Karpas-422 (cell line): ENCODE measurements at places on chromosomes 1 and 21. TPM values are rescaled to one million over a fixed set of nuclear protein-coding genes. Genes with fewer than 3 reads are reported as not detected.

DNA sequence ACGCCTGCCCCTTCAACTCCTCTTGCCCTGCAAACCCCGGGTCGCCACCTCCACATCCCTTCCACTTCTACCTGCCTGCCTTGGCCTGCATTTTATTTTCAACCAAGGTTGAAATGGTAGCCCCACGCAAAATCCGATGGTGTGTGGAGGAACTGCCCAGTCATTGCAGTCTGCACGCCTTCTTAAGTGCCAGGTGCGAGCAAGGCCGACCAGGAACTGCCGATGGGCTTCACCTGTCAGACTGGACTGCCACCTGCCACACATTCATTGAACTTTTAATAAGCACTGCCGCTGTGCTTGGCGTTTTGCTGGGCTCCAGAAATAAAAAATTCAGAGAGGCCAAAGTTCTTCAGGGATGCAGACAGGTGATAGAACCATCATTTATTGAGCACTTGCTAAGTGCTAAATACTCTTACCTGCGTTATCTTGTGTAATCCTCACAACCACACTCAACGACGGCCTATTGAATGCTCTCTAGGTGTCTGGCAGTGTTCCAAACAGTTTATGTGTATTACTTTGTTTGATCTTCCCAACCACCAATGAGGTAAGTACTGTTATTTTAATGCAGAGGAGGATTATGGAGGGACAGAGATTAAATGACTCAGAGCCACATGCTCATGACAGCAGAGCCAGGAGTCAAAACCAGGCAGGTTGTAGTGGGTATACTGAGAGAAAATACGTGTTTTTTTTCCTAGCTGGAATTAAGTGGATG lies 36.2 kb downstream of the CACHD1 start:
- no peaks in the 10 kb centered on the region for H3K36me3 ChIP-seq
- DNase-seq, result no peak
- no peak overlapping the region for H3K27ac ChIP-seq
- H3K4me3 ChIP-seq, result no peak overlapping the region

- H3K27me3 ChIP-seq, result no peaks in the 10 kb centered on the region
- no peak overlapping the region for H3K4me3 ChIP-seq
- H3K4me1 ChIP-seq, result peaks cover 11% of the 10 kb centered on the region
- no peaks in the 10 kb centered on the region for H3K36me3 ChIP-seq
These were observed 25.2 kb downstream of the S1PR1 start for GRCh38 chr1:101262060-101262459.

- no peak overlapping the region for H3K27ac ChIP-seq
- no peaks in the 10 kb centered on the region for H3K4me1 ChIP-seq
- no peak for DNase-seq
- no peaks in the 10 kb centered on the region for H3K36me3 ChIP-seq
These were observed 53.6 kb downstream of the KIF21B start for GRCh38 chr1:200969726-200970561.

- DNase-seq, result no peak
- H3K4me3 ChIP-seq, result no peak overlapping the region
- peaks cover 73% of the 10 kb centered on the region for H3K36me3 ChIP-seq
- no peaks in the 10 kb centered on the region for H3K4me1 ChIP-seq
- H3K27me3 ChIP-seq, result no peaks in the 10 kb centered on the region
- H3K27ac ChIP-seq, result no peak overlapping the region
These were observed 19.0 kb upstream of the PIGV start for GRCh38 chr1:26768755-26769154.

DNA sequence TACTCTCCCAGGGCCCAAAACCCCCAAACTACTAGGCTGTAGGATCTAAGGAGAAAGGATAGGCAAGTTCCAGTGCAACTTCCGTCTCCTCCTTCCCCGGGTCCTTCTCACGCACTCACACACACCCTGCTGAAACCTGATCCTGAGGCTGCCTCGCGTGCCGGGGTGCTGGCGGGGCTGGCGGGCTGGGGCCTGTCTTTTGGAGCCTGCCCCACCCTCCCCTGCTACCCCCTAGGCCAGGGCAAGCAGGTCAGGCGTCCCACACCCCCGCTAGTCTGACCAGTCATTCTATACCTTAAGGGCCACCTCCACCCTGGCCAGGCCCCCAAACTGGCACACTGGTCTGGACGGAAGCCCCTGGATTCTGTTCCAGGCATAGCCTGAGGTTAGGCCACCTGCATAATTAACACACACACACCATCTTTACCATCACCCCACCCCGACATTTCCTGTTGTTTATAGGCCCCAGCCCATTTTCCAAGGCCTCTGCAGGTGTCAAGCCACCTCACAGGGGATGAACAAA lies 48.3 kb upstream of the ARTN start:
- no peak overlapping the region for H3K4me3 ChIP-seq
- peaks cover 8% of the 10 kb centered on the region for H3K4me1 ChIP-seq
- no peak overlapping the region for H3K27ac ChIP-seq
- H3K27me3 ChIP-seq, result no peaks in the 10 kb centered on the region
- no peaks in the 10 kb centered on the region for H3K36me3 ChIP-seq

- H3K27ac ChIP-seq, result no peak overlapping the region
- DNase-seq, result no peak
- no peaks in the 10 kb centered on the region for H3K4me1 ChIP-seq
These were observed 132.9 kb downstream of the PTPRU start for GRCh38 chr1:29368936-29369932.

GRCh38 chr1:202291001-202291400 lies 50.7 kb downstream of the UBE2T start:
- no peaks in the 10 kb centered on the region for H3K36me3 ChIP-seq
- no peak overlapping the region for H3K4me3 ChIP-seq
- H3K27ac ChIP-seq, result no peak overlapping the region

DNA sequence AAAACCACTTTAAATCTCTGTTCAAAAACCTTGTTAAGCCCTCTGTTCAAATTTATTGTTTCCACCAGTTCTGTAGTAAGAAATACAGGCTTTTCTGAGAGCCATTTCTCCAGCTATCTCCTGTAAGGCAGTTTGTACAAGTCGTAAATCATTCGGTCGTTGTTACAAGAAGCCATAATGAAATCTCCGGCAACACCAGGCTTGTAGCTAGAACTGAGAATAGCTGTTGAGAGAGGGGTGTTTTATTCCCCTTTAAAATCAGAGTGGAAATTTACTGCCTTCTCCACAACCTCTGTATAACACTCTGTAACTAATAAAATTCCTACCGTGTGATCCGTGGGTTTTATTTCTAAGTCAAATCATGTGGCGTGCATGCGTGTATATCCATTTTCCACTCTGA lies 335.8 kb upstream of the KAZN start:
- no peak for DNase-seq
- no peak overlapping the region for H3K27ac ChIP-seq
- no peaks in the 10 kb centered on the region for H3K36me3 ChIP-seq
- H3K27me3 ChIP-seq, result no peaks in the 10 kb centered on the region
- no peak overlapping the region for H3K4me3 ChIP-seq

GRCh38 chr21:33825915-33826314 lies 89.7 kb downstream of the ATP5PO start:
- H3K36me3 ChIP-seq, result no peaks in the 10 kb centered on the region
- no peaks in the 10 kb centered on the region for H3K4me1 ChIP-seq
- H3K27ac ChIP-seq, result no peak overlapping the region
- H3K4me3 ChIP-seq, result no peak overlapping the region
- H3K27me3 ChIP-seq, result no peaks in the 10 kb centered on the region

DNA sequence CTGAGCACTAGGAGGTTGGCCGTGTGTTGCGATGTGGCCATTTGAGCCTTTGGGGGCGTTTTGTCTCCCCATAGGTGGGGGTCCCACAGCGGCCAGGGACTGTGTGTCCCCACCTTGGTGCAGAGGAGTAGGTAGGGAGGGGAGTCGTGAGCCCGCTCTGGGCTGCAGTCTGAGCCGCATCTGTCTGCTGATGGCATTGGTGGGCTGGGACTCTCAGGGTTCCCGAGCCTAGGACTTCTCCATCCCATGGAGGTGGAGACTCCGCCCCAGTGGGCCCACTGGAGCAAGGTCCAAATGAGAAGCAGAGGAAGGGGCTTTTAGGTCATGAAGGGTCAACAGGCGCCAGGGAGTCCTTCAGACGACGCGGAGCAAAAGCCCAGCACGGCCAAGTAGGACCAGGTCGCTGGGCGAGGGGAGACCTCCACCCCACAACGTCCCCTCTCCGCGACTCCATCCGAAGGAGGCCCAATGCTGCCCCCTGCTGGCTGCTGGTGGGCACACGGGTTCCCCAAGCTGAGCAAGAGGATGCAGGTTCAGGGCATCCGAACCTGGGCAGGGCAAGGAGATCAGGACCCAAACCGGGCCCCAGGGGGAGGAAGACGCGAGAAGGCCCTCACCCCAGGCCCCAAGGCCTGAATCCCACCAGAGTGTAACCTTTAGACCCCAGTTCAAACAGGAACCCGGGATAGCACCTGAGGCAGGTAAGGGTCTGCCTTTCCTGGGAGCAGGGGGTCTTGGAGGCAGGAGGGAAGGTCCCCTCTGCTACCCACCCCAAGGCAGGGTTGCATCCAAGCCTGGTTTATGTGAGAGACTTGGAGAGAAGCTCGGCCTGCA lies 14.9 kb downstream of the TTC34 start:
- peak; percentile 85 for DNase-seq
- H3K4me1 ChIP-seq, result no peaks in the 10 kb centered on the region

DNA sequence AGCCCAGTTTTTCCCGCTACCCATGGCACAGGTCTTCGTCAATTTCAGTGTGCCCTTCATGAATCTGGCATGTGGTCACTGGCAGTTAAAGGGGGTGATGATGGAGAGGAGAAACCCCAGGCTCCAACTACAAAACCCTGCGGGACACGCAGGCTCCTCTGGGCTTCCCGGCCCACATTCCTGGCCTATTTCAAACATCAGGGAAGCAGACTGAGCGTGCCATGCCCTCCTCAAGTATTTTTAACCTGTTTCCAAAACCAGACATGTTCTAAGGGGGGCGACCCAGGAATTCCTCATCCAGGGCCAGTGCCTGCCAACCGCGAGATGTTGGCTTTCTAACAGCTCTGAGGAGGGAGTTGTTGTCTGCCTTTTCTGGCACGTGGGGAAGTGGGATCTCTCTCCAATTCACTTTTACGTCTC lies 85.1 kb downstream of the CAPZB start:
- H3K27me3 ChIP-seq, result no peaks in the 10 kb centered on the region
- H3K27ac ChIP-seq, result no peak overlapping the region
- DNase-seq, result no peak
- no peaks in the 10 kb centered on the region for H3K4me1 ChIP-seq
- no peak overlapping the region for H3K4me3 ChIP-seq
- H3K36me3 ChIP-seq, result no peaks in the 10 kb centered on the region

DNA sequence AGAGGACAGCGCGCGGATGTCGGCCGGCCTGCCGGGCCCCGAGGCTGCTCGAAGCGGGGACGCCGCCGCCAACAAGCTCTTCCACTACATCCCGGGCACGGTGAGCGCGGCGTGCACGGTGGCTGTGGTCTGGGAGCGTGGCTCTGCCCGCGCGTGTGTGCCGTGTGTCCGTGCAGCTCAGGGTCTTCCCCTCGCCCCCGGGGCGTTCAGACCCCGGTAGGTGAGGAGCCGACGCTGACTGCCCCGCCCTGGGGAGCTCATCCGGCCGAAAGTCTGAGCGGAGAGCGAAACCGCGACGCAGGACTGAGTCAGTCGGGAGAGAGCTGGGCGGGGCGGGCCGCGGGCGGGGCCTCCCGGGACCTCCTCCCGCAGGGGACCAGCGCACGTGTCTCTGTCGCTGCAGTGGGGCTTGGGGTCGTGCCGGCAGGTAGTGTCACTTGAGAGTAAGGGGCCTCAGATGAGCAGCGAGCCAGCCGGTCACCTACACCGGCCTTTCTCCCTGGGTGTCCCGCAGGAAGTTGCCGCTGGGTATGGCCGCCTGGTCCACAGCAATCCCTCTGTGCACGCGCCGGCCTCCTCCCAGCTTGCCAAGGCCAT lies 520 bp downstream of the PLEKHN1 start:
- H3K27ac ChIP-seq, result no peak overlapping the region
- H3K27me3 ChIP-seq, result no peaks in the 10 kb centered on the region
- DNase-seq, result peak; percentile 75

DNA sequence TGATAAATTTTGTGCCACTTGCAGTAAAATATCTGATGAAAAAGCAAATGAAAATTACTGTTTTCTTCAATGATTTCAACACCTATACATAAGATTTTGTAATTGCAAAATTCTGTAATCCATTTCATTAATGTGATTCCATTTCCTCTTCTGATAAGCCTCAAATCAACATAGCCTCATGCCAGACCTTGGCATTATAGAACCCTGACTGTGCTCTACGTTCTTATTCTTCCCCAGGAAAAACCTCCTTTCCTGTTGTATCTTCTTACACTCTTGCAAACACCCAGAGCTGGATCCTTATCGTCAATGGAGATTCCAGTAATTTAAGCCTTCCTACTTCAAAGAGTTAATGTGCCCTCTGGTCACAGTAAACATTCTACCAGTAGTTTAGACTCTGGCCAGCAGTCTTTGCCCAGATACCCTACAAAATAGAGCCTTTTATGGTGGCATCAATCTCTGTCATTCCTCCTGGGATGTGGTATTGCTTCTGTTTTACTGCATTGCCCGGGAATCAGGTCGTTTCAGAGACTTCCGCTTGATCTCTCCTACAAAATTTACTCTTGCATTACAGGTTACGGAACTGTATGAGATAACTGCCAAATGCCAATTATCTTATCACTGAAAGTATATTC lies 48.5 kb upstream of the CHRM3 start:
- H3K4me3 ChIP-seq, result no peak overlapping the region
- no peaks in the 10 kb centered on the region for H3K36me3 ChIP-seq
- no peak for DNase-seq
- H3K27me3 ChIP-seq, result no peaks in the 10 kb centered on the region
- H3K27ac ChIP-seq, result no peak overlapping the region

DNA sequence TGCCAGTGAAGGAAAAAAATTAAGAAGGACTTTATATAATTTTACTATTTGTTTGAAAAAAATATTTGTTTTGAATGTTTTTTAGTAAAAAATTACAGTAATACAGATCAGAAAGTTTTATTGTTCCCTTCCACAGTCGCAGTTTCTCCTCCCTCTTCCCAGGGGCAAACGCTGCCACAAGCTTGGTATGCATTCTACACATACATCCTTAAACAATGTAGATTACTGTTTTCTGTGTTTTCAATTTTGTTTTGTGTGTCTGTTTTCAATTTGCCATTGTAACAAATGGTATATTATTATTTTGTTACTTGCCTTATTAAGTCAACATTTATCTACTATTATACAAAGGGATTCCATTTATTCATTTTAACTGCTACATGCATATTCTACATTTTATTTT lies 257.1 kb downstream of the HMCN1 start:
- no peak overlapping the region for H3K4me3 ChIP-seq
- H3K27ac ChIP-seq, result no peak overlapping the region
- H3K4me1 ChIP-seq, result no peaks in the 10 kb centered on the region
- no peaks in the 10 kb centered on the region for H3K36me3 ChIP-seq

Gene DEGS1
- 12.9 and 36.1 TPM in 2 replicates for total RNA-seq

Gene PKNOX1
- total RNA-seq, result 19.7 and 28.1 TPM in 2 replicates

Gene PDXK
- 44.7 and 86.5 TPM in 2 replicates for total RNA-seq

Gene GNAT2
- not detected in 2 replicates for total RNA-seq

Gene NKAIN1
- not detected in 2 replicates for total RNA-seq
